ENCODE measurements at places on chromosomes 6 and 20.

- no peak for DNase-seq
- H3K36me3 ChIP-seq, result peaks cover 36% of the 10 kb centered on the region
- no peaks in the 10 kb centered on the region for H3K27me3 ChIP-seq
- H3K4me3 ChIP-seq, result no peak overlapping the region
- peaks cover 55% of the 10 kb centered on the region for H3K4me1 ChIP-seq
Measured at GRCh38 chr6:2885967-2886735, 17.0 kb downstream of the SERPINB9 start.

GRCh38 chr6:75460681-75461080 is 32.9 kb downstream of the FILIP1 start:
- H3K27ac ChIP-seq, result no peak overlapping the region
- H3K36me3 ChIP-seq, result no peaks in the 10 kb centered on the region
- DNase-seq, result no peak
- H3K4me1 ChIP-seq, result no peaks in the 10 kb centered on the region
- no peak overlapping the region for H3K4me3 ChIP-seq
- H3K27me3 ChIP-seq, result no peaks in the 10 kb centered on the region

- DNase-seq, result no peak
- H3K4me1 ChIP-seq, result peaks cover 16% of the 10 kb centered on the region
- H3K4me3 ChIP-seq, result no peak overlapping the region
- H3K27me3 ChIP-seq, result no peaks in the 10 kb centered on the region
Measured at GRCh38 chr6:5617179-5617578, 355.9 kb downstream of the FARS2 start.

DNA sequence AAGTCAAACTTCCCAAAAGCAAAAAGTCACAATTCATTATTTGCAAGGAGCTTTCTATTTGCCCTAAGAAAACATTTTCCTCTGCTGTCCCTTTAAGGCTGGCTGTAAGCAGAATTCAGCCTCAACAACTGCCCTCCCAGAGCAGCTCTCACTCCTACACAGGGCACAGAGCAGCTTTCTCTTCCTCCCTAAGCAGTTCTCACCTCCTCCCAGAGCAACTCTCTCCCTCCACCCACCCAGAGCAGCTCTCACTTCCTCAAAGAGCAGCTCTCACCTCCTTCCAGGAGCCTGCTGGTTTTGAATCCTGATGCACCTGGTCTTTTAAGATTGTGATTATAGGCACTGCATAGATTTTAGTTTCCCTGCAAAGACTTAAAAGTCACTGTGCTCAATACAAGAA is 120.6 kb upstream of the TMEM181 start:
- no peak for DNase-seq
- peaks cover 2% of the 10 kb centered on the region for H3K36me3 ChIP-seq
- no peaks in the 10 kb centered on the region for H3K27me3 ChIP-seq
- H3K4me1 ChIP-seq, result no peaks in the 10 kb centered on the region
- no peak overlapping the region for H3K27ac ChIP-seq

DNA sequence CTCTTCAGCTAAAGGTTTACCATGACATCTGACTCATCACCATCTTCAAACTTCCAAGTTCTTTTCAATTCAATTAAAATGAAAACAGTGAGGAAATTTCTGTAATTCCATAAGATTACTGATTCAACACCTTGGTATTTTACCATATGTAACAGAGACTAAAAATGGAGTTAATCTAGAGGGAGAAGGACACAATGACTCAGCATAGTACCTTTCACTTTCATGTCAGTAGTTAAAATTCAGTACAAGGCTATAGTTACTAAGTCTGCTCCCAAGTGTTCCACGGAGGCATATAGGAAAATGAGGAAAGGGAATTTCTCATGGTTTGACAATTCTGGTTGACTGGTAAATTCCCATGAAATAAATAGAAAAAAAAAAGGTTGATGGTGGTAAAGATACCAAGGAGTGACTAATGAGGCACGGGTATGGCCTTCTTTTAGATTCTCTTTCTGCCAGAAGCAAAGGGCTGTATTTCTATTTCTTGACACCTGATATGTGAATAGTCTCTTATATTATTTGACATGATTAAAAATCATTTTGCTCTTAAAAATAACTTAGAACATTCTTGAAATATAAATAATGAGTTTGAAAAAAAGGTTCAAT is 526.7 kb upstream of the ADGRB3 start:
- no peaks in the 10 kb centered on the region for H3K36me3 ChIP-seq
- no peak for DNase-seq
- no peaks in the 10 kb centered on the region for H3K4me1 ChIP-seq

Data from central memory CD8-positive, alpha-beta T cell (primary cell).